ENCODE measurements at places on chromosomes 2 and 18.
A peak's percentile ranks its signal among the peaks of the same experiment; 100 is the strongest.

GRCh38 chr2:9760902-9761228, 82.4 kb upstream of the TAF1B start:
- DNase-seq, result no peak

DNA sequence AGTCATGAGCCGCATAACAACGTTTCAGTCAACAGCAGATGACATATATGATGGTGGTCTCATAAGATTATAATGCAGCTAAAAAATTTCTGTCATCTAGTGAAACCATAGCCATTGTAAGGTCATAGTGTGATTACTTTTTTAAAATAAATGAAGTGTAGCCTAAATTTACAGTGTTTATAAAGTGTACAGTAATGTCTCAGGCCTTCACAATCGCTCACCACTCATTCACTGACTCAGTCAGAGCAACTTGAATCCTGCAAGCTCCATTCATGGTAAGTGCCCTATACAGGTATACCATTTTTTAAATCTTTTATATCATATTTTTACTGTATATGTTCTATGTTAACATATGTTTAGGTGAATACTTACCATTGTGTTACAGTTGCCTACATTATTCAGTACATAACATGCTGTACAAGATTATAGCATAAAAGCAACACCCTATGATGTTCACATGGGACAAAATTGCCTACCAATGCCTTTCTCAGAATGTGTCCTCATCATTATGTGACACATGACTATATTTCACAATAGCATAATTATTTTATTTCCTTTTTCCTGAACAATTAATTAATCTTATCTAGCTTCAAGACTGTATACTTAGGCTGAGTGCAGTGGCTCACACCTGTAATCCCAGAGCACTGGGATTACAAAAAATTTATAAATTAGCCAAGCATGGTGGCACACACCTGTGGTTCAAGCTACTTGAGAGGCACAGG, 1115.9 kb upstream of the ZEB2 start:
- DNase-seq, result peak; percentile 5

- DNase-seq, result no peak
Measured at GRCh38 chr2:78077633-78078032, 555.5 kb upstream of the LRRTM4 start.

- DNase-seq, result peak; percentile 50
Measured at GRCh38 chr18:56330366-56331110, 307.9 kb downstream of the TXNL1 start.

- DNase-seq, result peak; percentile 96
Measured at GRCh38 chr2:127576433-127577207, 41.1 kb downstream of the MYO7B start.

DNA sequence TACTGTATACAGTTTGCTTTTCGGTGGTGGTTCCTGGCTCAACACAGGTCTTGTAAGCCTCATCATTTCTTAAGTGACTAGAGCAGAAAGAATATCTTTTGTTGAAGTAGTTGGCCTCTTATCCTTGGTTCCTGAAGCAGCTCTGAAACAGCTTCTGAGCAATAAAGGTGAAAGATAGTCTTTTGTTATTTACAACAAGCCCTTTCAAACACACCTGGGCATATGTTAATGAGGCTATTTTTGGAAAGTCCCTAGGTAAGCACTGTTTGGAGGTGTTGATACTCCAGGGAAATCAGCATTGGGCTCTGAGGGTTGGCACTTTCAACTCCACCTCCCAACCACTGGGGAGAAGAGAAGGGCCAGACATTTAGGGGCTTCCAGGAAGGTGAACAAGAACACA, 211.0 kb downstream of the MCFD2 start:
- DNase-seq, result no peak

DNA sequence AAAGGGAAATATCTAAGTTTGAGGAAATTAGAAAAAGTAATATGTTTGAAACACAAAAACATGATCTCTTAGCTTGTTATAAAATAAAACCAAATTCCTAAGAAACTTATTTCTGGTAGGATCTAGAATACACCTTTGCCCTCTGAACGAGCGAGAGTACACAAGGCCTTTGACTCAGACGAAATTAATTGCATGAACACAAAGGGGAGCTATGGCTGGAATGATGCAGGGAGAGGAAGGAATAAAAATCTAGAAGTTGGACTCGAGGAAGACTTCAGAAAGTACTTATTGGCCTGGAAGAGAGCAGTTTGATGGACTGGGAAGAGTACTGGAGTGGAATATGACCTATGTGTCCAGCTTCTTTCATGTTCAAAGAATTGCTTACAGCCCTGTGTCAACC, 927 bp upstream of the CRYGD start:
- DNase-seq, result no peak

DNA sequence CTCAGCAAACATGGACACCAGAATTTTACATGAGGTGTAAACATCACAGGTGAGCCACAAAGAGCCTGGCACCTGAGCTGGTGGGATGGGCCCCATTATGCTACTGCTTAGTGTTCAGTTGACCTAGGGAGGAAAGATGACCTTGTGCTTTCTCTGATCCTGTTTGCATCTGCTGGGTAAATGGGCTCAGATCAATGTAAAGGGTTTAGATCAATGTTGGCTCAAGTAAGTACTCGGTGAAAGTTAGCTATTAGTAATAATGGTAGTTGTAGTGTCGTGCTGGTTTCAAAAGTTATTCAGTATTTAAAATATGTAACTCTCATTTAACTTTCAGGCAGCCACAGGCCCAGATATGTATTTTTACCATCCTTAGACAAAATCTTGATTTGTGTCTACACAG, 19.8 kb downstream of the ABHD3 start:
- DNase-seq, result no peak

DNA sequence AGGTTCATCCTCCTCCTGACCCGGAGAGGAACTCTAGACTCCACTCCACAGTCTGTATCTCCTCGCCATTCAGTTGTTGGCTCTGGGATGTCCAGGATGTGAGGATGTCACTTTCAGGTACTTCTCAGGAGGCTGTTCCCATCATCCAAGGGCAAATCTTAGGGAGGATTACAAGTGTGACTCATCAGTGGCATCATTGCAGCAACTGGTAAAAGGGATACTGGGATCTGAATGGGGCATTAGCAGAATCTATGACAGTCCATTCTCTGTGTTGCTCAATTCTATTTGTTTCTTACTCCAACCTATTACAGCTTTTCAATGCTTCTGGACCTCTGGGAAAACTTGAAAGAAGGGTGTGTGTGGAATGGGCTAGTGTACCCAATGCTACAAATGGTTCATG, 81.5 kb upstream of the FN1 start:
- no peak for DNase-seq

- no peak for DNase-seq
Measured at GRCh38 chr2:132897111-132897510, 227.1 kb upstream of the LYPD1 start.

DNA sequence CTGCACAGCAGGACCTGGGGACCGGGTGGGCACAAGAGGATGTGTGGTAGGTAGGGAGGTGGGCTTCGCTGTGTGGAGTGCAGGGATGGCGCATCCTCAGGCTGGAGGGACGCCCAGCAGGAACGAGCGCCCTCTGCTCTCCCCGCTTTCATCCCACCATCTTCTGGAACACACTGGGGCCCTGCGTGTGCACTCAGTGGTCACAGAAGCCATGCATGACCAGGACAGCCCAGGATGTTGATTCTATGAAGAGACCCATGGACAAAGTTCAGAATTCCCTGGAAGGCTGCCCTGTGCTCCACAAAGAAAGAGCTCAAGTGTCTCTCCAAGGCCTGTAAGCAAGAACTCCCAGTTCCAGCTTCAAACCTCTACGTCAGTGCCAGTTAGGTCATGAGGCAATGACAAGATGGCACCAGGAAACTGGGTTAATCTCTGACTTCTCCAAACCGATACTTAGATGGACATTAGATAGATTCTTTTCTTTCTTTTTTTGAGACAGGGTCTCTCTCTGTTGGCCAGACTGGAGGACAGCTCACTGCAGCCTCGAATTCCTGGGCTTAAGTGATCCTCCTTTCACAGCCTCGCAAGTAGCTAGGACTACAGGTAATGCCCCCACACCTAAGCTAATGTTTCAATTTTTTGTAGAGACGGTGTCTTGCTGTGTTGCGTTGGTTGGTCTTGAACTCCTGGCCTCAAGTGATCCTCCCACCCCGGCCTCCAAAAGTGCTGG, 3.4 kb downstream of the SLC66A2 start:
- DNase-seq, result no peak

GRCh38 chr2:41445865-41446264, 602.0 kb upstream of the PKDCC start:
- DNase-seq, result no peak

DNA sequence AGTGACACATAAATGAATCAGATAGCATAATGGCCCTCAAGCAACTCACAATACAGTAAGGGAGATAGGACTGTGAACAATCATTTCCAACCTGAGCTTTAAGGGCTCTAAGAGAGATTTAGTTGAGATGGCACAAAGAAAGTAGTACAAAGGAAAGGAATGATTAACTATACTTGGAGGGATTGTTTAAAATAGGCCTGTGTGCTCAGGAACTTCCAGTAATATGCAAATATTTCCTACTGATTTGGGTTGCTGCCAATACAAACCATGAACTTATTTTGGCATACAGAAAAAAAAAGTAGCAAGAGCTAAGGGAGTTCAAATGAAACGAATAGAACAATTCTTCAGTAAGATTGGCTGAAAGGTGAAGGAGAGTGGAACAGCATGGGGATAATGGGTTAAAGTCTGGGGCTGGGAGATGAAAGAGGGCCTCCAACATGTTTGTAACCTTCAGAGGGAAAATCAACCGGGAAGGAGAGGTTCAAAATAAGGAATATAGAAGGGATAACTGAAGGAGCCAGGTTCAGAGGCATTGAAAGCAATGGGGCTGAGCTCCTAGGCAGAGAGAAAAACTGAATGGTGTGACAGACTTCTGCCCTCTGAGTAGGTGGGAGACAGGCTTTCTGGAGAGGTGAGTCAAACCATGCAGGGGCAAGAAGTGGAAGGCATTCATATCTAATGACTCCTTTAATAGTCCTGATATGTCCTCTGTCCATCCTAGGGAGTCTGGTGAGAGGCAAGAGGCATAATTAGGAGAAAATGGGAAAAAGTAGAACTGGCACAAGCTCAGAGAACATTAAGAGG, 83.5 kb downstream of the DNAH7 start:
- DNase-seq, result peak; percentile 8

- DNase-seq, result no peak
Measured at GRCh38 chr2:73970850-73971471, 13.7 kb upstream of the TET3 start.

DNA sequence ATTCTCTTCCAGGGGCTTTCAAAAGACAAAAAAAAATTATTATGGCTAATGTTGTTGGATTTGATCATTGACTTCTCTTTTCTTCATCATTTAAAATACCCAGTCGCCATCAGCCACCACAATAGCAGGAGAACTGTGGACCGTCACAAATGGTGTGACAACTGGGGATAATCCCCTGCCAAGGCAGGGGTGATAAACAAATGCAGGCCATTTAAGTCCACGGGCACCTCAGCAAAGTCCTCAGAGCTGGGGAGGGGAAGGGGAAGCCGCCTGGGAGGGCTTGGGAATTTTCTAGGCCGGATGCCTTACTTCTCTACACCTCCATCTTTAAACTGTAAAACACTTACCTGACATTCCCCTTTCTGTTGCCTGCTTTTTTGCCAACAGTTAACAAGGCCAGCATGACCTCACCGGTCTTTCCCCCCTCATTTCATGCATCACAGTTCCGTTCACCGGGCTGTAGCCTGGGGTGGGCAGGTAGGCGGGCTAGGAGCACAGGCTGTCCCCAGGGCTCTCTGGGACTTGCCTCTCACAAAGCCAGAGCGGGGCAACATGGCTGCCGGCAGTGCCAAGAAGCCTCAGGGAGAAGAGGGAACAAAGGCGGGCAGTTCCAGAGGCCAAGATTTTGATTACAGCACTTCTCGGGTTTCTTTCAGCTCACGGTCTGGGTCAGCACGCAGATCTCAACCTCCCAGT, 820.4 kb downstream of the BCL11A start:
- no peak for DNase-seq

DNA sequence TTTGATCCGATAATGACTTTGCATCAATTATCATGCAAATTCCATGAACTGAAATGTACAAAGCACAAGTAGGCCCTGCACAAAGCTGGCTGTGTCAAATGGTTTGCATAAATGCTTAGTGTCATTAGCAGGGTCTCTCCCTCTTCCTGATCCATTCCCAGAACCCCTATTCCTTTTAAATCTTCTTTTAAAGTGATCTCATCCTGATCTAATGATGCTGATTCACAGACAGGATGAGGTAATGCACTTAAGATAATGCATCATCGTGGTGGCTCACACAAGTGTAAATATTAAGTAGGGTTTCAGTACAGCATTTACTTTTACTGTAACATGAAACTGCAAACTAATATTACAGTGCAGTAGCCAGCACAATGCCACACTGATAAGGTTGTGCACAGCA, 304.8 kb upstream of the SOX11 start:
- DNase-seq, result peak; percentile 21

- no peak for DNase-seq
Measured at GRCh38 chr2:170088776-170089175, 89.2 kb upstream of the MYO3B start.

DNA sequence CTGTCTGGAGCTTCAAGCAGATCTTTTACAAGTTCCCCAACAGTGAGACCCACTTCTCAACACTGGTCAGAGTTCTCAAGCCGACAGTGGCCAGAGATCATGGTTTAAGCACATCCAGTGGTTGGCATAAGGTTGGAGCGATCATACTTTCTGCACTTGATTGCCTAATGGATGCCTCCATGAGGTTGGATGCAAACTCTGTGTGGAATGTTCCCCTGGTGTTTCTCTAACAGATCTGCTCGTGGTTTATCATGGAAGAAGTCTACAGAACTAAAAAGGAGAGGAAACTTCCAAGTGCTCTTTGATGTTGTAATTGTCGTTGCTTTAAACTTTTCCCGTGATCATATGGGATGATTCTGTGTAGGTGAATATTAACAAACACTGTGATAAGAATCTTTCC, 60.7 kb downstream of the SH3RF3 start:
- no peak for DNase-seq

- no peak for DNase-seq
Measured at GRCh38 chr2:22560021-22560420, 825.0 kb upstream of the KLHL29 start.

- peak; percentile 25 for DNase-seq
Measured at GRCh38 chr2:181456660-181457120, 496 bp upstream of the ITGA4 start.

- no peak for DNase-seq
Measured at GRCh38 chr18:74996055-74996454, 212.9 kb downstream of the PTGR3 start.

DNA sequence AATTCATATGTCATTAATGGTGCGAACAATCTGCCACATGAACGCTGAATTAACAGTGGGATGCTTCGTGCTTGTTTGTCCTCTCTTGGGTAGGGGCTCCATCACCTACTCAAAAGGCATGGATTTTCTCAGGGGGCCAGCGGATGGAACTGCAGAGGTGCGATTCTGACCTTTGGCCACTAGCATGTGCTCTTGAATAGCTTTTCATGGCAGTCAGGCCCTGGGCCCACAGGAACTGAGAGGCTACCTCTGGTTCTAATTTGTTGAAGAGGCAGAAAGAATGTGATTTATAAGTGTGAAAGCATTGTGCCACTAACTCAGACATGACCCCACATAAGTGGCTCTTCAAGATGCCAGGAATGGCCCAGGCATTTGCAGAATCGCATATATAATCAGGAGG, 283.2 kb downstream of the INSIG2 start:
- DNase-seq, result peak; percentile 77

- no peak for DNase-seq
Measured at GRCh38 chr2:62292190-62292589, 96.3 kb downstream of the B3GNT2 start.

- peak; percentile 70 for DNase-seq
Measured at GRCh38 chr18:75070625-75071483, 138.1 kb downstream of the PTGR3 start.
